ENCODE measurements at places on chromosomes 4 and X.

DNA sequence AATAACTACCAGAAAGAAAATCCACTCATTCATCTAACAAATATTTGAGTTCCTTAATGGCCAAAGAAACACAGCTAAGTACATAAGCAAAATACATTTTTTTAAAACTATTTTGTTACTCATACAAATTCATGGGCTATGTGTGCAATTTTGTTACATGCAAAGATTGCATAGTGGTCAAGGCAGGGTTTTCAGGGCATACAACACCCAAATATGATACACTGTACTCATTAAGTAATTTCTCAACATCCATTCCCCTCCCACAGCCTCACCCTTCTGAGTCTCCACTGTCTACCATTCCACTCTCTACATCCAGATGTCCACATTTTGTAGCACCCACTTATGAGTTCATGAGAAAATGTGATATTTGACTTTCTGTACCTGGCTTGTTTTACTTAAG lies 58.2 kb downstream of the BRWD3 start:
- DNase-seq: no peak

- no peak for DNase-seq
Measured at GRCh38 chr4:53734584-53735353, 143.5 kb upstream of the LNX1 start.

GRCh38 chr4:87749883-87750282 lies 49.5 kb upstream of the IBSP start:
- no peak for DNase-seq

GRCh38 chrX:14232688-14233087 lies 203.0 kb upstream of the GEMIN8 start:
- DNase-seq: no peak

- DNase-seq: no peak
Measured at GRCh38 chr4:19540859-19541540, 710.7 kb upstream of the SLIT2 start.

GRCh38 chr4:20217951-20218350 lies 33.8 kb upstream of the SLIT2 start:
- no peak for DNase-seq

DNA sequence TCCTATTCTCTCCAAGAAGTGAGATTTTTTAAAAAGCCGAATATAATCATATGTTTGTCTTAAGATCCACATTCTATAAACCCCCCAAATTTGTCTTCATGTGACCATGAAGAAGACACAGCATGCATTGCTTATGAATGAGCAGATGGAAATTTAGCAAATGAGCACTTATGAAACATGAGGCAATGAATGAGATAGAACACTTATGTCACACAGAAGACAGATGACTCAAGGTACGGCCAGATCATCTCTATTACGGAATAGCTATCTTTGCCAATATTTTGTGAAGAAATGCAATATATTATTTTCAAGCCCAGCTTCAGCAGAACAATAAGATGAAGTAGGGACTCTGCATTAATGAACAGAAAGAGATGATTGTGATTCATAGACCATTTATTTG lies 21.4 kb downstream of the PHEX start:
- no peak for DNase-seq

Measured in D721Med (cell line).